Lung (tissue), 17 donors: ENCODE measurements at places on chromosomes 5 and 9. TPM values are rescaled to one million over a fixed set of nuclear protein-coding genes. Genes with fewer than 3 reads are reported as not detected.

DNA sequence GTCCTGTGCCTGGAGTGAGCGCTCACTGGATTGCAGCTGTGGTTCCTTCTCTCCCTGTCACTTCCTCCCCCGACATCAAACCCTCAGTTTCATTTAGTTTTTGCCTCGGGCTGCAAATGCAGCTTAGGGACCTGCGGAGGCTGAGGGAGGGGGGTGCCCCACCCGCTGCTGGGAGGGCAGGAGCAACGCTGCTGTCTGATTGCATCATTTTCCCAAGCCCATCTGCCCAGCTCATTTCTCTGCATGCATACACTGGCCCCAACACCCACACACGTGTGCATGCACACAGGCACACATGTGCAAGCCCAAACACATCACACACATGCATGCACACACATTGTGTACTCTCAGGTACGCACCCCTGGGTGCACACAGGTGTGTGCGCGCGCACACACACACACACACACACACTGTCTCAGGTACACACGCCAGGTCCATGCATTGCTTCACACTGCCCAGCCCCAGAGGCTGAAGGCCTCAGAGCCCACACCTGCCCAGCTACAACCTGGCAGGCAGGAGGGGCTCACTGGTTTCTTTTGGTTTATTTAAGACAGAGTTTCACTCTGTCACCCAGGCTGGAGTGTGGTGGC lies 3.4 kb downstream of the ASS1 start:
- DNase-seq: no peak

DNA sequence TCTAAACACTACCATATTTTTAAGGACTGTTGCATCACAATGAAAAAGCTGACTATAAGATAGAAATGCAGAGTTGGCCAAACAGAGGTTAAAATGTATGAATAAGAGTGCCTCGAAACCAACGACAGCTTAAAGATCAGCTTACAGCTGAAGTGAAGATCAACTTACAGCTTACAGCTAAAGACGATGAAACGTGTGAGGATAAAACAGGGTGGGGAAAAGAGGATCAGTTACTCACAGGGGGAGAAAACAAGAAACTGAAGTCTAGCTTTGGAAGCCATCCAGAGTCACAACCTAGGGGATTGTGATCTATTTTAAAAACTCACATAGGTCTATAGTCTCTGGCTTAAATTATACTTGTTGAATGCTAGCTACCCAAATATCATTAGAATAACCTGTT lies 220.0 kb downstream of the SNCAIP start:
- no peak for DNase-seq

GRCh38 chr9:89970701-89971100 lies 365.9 kb downstream of the GADD45G start:
- DNase-seq: no peak

DNA sequence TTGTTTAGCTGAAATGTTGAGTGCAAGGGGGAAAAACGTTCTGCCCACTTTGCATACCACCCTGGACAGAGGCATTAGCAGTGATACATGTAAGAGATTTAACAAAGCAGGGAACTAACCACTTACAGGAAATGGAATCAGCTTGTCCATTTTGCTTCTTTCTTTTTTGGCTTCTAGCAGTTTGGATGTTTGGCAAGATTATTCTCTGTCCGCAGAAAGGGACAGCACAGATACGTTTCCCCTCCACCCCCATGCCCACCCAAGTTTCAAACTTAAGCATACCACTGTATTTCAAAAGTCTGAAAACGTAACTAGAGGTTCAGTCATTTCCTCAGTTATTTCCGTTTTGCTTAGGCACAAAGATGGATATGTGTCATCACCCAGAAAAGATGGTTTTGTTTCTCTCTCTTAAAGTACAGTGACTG lies 118.4 kb downstream of the GDNF start:
- no peak for DNase-seq

Gene PRLR
- total RNA-seq: 1.4 TPM

Gene ADAM19
- 17.6 TPM for total RNA-seq

GRCh38 chr9:113795811-113796392 lies 80.2 kb upstream of the ZNF618 start:
- DNase-seq: no peak

Gene FUT7
- 0.37 TPM for total RNA-seq

DNA sequence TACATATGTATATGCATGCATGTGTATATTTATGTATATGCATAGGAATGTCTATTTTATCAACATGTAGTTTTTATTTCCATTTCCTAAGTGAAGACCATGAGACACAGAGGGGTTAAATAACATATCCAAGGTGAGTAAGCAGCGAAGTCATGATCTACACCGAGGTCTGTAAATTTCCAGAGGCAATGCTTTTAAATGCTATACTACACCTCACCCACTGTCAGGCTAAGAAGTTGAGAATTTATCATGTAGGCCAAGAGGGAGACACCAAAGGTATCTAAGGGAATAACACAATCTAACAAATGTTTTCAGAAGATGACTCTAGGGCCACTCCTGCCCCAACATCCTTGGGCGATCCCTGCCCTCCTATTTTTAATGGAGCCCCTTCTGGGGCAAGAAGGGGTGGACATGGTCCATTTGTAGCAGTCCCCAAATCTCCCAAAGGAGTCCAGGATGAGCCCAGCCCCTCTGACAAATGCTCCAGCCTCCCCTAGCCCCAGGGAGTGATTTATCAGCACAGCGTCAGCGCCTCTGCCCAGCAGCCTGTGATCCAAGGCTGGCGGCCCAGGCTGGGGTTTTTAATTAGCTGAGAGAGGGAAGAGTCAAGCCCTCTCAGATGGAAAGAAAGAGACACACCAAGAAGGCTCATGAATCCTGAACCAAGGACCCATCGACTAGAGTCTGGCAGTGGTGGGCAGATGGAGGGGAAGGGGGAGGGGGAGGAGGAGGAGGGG lies 339.9 kb downstream of the ASTN2 start:
- DNase-seq: no peak

- no peak for DNase-seq
These were observed 34.2 kb downstream of the TMEM245 start for GRCh38 chr9:109085510-109085909.

Gene PAX5
- 0.34 TPM for total RNA-seq

GRCh38 chr9:107751567-107752210 lies 262.1 kb upstream of the KLF4 start:
- DNase-seq: peak; percentile 51

Gene RASGEF1C
- not detected for total RNA-seq

- DNase-seq: no peak
These were observed 1282.7 kb upstream of the WWC1 start for GRCh38 chr5:167008705-167009104.

- no peak for DNase-seq
These were observed 19.6 kb downstream of the MRPL36 start for GRCh38 chr5:1779782-1780613.

Gene DCTN4
- 69.1 TPM for total RNA-seq

Gene C8G
- total RNA-seq: 2.1 TPM

Gene PLAC8L1
- total RNA-seq: 0.46 TPM

Gene PSAT1
- 48.4 TPM for total RNA-seq

GRCh38 chr5:15069407-15069905 lies 197.9 kb upstream of the ANKH start:
- no peak for DNase-seq

DNA sequence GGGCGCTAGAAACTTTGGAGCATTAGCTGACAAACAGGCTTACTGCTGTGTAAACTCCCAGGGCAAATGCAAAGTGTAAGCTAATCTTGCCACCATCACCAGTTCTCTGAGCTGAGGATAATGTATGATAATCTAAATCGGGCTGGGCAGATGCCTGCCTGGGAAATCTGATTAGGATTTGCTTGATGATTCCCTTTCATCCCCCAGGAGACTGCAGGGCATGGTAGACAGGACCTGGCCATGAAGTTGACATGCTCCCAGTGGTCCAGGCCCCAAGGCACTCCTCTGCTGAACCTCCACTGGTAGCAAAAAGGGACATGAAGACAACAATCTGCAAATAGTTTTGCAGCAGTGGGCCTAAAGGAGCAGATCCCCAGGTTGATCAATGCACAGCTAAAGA lies 317.5 kb downstream of the SPOCK1 start:
- no peak for DNase-seq

- DNase-seq: no peak
These were observed 43.7 kb downstream of the RANBP6 start for GRCh38 chr9:5971740-5972139.

- DNase-seq: no peak
These were observed 159.5 kb upstream of the IL12B start for GRCh38 chr5:159489779-159490178.

DNA sequence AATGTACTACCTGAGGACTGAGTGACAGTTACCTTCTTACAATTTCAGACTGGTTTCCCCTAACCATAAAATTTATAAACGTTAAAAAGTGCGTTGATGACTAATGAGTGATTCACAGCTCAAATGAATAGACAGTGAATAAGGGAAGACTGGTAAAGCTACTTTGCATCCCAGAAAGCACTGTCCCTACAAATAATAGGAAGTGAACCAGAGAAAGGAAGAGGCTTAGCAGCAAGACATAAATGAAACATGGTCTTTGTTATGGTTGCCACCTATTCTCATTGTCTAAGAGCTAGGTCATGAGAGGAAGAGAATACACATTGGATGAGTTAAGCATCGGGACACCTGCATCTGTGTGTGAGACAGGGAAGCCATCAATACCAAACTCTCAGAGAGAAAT lies 849.2 kb downstream of the TAF11L14 start:
- DNase-seq: no peak

DNA sequence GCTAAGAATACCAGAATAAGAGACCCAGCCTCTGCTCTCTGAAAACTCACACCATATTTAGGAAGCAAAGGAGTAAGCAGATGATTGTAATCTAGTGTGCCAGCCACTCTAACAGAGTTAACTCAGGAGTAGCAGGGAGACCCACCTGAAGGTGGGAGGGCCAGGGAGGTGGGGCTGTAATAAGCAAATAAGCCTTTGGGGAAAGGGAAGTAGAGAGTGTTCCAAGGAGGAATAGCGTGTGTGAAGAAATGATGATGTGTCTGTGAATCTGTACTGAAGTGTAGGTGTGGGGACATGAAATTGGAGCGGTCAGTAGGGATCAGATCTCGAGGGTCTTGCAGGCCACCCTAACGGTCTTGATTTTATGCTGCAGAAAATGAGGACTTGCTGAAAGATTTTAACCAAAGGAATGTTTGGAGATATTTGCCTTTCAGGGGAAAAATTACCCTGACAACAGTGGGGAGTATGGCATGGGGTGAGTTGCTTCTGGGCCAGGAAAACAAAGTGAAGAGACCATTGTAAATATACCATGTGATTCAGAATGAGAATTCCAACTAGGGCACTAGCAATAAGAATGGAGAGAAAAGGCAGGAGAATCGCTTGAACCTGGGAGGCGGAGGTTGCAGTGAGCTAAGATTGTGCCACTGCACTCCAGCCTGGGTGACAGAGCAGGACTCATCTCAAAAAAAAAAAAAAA lies 44.1 kb upstream of the FSD1L start:
- no peak for DNase-seq

Gene SYNPO
- 10.3 TPM for total RNA-seq

Gene TPM2
- 229 TPM for total RNA-seq
